ENCODE measurements at places on chromosomes 13 and 19.

- no peak for DNase-seq
These were observed 224.7 kb downstream of the RGCC start for GRCh38 chr13:41682001-41682400.

- no peak for DNase-seq
These were observed 73.4 kb upstream of the FLT1 start for GRCh38 chr13:28568286-28568685.

DNA sequence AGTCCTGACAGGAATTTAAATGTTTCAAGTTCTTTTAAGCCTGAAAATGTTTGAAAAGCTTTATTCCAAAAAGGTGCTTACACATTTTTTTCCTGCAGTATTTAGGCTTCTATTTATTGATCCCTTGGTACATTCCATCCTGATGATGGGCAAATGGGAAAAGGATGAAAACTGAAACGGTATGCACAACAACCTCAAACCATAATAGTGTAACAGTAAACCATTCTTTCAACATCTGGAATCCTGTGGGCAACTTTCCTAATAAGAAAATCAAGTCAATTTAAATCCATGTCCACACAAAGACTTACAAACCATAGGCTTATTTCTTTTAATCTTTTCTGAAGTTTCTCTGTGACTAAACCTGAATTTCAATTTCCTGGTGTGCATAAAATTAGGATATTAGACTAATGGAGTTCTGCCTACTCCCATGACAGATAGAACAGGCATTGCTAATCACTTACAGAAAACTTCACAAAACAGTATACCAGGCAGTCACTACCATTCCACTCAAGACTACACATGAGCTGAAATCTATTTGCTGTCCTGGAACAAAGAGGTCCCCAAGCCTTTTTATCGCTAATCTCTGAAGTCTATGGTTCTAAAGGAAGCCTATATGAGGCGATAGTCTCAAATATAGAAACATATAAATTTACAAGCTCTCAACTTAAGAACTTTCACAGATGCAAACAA is 103.3 kb downstream of the DLEU7 start:
- DNase-seq: no peak

DNA sequence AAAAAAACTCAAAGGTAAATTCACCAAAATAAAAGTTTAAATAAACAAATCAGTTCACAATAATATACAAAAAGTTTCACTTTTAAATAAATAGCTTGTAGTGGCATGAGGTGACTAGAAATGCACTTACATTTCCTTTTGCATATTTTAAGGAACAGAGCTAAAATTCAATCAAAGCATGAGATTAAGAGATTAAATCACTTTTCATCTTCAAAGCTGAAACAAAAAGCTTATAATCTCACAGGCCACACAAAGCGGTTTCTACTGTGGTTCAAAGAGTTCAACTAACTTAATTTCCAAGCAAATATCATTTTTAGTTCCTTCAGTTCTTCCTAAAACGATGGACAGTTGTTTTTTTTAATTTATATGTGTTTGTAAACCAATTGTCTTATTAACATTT is 38.9 kb downstream of the TSC22D1 start:
- no peak for DNase-seq

- DNase-seq: no peak
These were observed 15.4 kb downstream of the CEBPA start for GRCh38 chr19:33286899-33287298.
